ENCODE measurements at places on chromosomes 16 and 17. TPM values are rescaled to one million over a fixed set of nuclear protein-coding genes. Genes with fewer than 3 reads are reported as not detected.
A peak's percentile ranks its signal among the peaks of the same experiment; 100 is the strongest.

APOH gene
- 17.1 TPM for total RNA-seq

C1QBP gene
- 57.5 TPM for total RNA-seq

- no peak overlapping the region for H3K27ac ChIP-seq
- DNase-seq: no peak
- no peaks in the 10 kb centered on the region for H3K36me3 ChIP-seq
- H3K4me3 ChIP-seq: no peak overlapping the region
- H3K4me1 ChIP-seq: peaks cover 18% of the 10 kb centered on the region
- H3K27me3 ChIP-seq: no peaks in the 10 kb centered on the region
Observed at GRCh38 chr17:67506966-67507365, 129.9 kb downstream of the PITPNC1 start.

DNA sequence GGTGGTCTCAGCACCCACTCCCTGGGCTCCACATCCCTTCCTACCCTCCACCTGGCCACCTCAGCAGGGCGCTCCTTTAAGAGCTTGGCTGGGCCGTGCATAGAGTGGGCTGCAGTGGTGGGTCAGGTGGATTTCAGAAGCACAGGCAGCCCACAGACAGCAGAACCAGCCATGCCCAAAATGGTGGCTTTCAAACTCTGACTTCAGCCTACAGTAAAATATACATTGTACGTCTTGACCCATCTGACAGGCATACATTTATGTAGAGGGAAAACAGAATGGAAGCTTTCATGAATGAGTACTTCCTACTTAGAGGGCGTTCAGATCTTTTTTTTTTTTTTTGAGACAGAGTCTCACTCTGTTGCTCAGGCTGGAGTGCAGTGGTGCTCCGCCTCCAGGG lies 26.0 kb upstream of the LASP1NB start:
- H3K4me1 ChIP-seq: peaks cover 89% of the 10 kb centered on the region
- no peaks in the 10 kb centered on the region for H3K27me3 ChIP-seq
- peak overlapping the region; percentile 78 for H3K27ac ChIP-seq
- H3K4me3 ChIP-seq: peak overlapping the region; percentile 18
- peaks cover 86% of the 10 kb centered on the region for H3K36me3 ChIP-seq
